ENCODE measurements at places on chromosomes 6 and 20.

DNA sequence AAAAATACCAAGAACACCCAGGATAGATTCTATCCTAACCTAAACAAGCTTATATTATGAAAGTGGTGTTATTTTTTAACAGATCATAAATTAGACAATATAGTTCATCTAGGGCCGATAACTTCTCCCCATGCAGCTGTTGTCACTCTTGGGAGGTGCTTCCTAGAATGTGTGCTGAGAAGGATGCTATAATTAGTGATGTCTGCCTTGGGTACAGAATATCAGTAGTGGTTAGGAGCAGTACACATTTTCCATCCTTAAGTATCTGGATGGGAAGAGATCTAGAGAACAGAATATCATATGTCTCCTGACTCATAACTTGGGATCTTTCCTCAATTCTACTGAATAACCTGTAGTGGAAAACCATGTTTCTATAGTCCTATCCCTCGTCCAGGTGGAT, 214.5 kb downstream of the BCKDHB start:
- DNase-seq: no peak

GRCh38 chr6:79375635-79376337, 141.3 kb upstream of the HMGN3 start:
- DNase-seq: no peak

- DNase-seq: no peak
Measured at GRCh38 chr6:75450903-75451302, 42.7 kb downstream of the FILIP1 start.

GRCh38 chr20:40678286-40678875, 10.7 kb downstream of the MAFB start:
- DNase-seq: no peak

GRCh38 chr6:32865724-32866443, 11.9 kb downstream of the PSMB9 start:
- no peak for DNase-seq

DNA sequence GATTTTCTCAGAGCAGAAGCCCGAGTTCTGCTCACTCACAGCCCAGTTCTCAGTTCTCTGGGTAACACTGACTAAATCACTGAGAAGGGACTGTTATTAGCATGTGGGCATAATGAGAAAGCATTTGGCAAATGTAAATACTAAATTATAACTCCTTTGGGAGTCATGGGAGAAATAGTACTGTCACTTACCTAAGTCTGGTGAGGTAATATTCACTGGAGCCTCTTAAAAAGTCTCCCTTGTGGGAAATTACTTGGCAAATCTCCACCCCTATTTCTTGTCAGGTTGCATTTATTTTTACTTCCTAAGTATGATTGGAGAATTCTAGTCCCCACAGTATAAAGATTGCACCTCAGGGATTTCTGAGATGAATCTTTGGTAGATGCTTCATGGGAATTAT, 254.3 kb downstream of the SLC35F1 start:
- DNase-seq: no peak

DNA sequence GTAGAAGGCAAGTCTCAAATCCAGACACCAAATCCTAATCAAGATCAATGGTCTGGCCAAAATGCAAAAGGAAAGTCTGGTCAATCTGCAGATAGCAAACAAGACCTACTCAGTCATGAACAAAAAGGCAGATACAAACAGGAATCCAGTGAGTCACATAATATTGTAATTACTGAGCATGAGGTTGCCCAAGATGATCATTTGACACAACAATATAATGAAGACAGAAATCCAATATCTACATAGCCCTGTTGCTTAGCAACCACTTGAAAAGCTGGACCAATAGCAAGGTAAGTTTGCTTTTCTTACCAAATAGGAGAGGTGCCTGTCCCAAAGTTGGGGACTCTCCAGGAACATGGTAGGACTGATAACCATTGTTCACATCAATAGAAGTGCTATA, 2.0 kb downstream of the SEMG2 start:
- no peak for DNase-seq

- DNase-seq: no peak
Measured at GRCh38 chr6:144722154-144722737, 437.1 kb downstream of the UTRN start.

DNA sequence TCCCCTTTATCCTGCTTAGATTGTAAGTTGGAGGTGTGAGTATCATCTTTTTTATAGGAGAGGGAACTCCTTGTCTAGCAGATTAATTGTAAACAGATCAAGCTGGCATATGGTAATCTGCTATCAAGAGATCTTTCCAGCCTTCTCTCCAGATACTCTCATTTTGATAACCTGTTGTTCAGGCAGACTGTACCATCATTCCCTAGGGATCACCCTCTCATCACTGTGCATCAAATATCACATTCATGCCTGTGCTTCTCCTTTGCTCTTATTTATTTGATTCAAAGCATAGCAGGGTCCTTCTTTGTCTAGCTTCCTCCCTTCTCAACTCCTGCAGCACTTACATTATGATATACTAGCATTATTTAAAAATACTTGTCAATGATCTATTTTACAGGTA, 73.8 kb downstream of the LRRC1 start:
- no peak for DNase-seq

DNA sequence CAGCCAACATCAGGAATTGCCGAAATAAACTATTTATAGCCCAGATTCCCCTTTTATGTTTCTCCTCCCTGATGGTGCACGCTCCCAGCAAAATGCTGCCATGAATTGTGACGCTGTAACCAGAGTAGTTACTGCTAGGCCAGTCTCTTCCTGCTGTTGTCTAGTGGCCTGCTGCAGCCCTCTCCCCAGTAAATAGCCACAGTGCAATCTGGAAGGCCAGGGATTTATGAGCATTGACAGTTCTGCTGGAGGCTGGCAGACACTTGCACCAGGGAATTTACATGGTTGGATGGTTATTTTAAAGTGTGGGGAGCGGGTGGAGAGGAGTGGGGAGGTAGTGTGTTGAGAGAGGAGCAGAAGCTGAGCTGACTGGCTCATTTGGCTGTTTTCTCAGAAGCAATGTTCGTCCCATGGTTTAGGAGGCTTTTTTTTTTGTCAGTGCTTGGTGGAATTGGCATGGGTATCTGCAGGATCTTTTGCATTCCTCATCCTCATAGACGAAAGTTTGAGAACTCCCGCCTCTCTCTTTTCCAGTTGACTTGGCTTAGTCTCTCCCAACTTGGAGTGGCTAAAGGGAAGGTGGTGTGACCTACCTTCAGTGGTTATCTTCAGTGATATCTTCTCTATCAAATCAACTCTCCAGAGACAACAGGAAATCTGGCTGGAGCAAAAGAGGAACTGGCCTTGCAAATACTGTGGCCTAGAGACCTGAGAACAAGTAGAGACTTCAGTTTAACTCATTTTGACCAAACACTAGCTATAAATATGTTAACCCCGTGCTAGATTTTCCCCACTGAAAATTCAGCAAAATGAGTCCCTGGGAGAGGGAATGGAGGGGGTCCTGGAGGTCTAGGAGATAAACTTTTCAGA, 99.3 kb upstream of the VSTM2L start:
- no peak for DNase-seq
